OCI-LY7 (cell line): ENCODE measurements at places on chromosomes 2 and 18. TPM values are rescaled to one million over a fixed set of nuclear protein-coding genes. Genes with fewer than 3 reads are reported as not detected.
A peak's percentile ranks its signal among the peaks of the same experiment; 100 is the strongest.

The SP100 gene
- 54.5 and 63.3 TPM in 2 replicates for total RNA-seq

The UGT1A3 gene
- total RNA-seq = not detected in 2 replicates

DNA sequence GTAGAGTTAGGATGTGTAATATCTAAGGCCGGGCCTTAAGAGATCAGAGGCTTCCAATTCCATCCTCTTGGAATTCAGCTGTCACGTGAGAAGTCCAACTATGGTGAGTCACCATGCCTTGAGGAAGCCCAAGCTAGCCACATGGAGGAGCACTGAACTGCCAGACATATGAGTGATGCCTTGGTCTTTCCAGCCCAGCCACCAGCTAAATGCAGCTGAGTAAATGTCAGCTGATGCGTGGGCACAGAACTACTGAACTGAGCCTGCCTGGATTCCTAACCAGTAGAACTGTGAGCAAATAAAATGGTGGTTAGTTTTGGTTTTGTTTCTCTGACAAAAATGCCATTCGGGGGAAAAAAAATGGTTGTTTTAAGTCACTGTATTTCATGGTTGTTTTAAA lies 153.7 kb upstream of the SERTAD2 start:
- DNase-seq = no peak

DNA sequence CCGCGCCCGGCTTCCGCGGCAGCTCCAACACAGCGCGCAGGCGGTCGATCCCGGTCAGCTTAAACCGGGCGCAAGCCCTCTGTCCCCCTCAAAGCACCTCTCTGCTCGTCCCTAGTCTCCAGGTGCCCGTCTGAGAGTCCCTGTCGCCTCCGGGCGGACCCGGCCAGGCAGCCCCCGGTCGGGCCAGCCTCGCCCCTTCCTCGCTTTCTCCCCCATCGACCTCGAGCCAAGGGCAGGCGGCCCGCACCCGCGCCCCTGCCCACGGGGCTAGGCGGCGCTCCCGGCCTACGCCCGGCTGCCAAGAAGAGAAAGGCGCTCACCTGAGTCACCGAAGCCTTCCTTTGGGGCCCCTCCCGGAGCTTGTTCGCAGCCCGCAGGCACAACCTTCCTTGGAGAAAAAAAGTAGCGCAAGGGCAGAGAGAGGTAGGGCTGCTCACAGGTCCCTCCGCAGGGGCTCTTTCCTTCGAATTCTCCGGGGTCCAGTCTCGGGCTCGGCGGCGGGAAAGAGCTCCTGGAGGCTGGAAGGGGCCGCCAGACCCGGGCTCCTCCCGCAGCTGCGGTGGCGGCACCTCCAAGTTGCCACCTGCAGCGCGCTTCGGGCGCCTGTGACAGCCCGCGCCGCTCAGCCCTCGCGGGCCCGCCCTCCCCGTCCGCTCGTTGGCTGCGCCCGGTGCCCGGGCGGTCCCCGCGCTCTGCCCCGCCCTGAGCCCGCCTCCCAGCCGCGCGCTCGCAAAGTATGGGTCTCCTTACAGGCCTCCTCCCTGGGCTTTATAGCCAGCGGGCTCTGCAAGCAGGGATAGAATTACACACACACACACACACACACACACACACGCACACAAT lies 86.5 kb upstream of the EPB41L3 start:
- no peak for DNase-seq

GRCh38 chr2:201260302-201260800 lies at the start of gene CASP8:
Gene CASP8 (plus strand): TSS chr2:201260536. CDS start chr2:201266487, 5,951 bp downstream.
- DNase-seq = peak; percentile 86

The TMEM200C gene
- not detected in 2 replicates for total RNA-seq

GRCh38 chr2:180618570-180618969 lies 361.8 kb upstream of the UBE2E3 start:
- DNase-seq = no peak

The OSR1 gene
- total RNA-seq = not detected in 2 replicates

- peak; percentile 43 for DNase-seq
Measured at GRCh38 chr2:171406044-171406443, 27.7 kb downstream of the METTL8 start.

- no peak for DNase-seq
Measured at GRCh38 chr2:70574109-70574508, 20.5 kb upstream of the TGFA start.

DNA sequence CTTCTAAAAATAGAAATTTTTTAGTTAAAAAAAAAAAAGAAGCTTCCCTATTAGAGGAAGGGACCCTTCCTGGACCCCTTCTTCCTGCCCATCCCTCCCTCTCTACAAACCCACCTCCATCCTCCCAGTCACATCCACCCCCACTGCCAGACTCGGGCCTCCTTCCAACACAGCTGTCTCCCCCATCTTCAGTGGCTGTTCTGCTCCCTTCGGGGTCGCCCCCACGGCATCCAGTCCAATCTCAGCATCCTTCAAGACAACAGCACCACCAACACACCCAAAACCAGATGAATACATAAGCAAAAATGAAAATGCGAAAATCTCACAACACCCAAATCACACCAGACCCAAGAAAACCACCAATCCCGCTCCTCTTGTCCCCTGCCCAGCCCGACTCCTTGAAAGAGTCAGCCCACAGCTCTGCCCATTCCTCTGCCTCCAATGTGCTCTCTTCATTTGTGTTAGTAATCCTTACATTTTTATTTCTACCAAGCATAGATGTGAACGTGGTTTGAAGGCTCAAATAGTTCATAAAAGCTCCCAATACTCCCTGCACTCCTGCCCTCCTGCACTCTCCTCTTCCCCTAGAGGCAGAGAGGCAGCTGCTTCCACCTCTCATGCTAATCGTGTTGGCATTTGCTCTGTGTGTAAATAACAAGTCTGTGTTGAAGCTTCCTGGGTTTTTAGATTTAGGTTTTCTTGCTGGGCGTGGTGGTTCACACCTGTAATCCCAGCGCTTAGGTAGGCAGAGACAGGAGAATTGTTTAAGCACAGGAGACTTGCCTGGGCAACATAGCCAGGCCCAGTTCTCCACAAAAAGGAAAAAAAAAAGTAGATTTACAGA lies 37.0 kb downstream of the MAL start:
- no peak for DNase-seq

GRCh38 chr2:230955163-230955737 lies 30.2 kb upstream of the GPR55 start:
- no peak for DNase-seq

The TEX44 gene
- not detected in 2 replicates for total RNA-seq

The POTEJ gene
- 0.10 TPM in 1 of 2 replicates, not detected in the other for total RNA-seq

The REG1A gene
- not detected in 2 replicates for total RNA-seq

DNA sequence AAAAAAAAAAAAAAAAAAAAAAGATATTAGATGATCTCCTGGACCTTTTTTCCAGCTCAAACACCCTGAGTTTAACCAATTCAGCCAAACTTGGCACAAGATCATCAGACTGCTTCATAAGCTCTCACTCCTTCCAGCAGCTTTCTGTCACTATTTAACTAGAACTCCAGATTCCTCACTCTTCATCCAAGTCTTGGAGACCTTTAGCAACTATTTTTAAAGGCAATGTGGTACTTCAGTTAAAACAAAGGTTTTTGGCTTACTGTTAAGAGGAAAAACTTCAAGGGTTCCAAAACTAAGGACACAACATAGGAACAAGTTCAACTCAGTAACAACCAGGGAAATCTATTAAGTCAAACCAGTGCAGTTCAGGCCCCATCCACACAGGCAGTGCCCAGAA lies 23.2 kb downstream of the LAMA1 start:
- no peak for DNase-seq

GRCh38 chr2:231138699-231139098 lies 13.9 kb upstream of the HTR2B start:
- DNase-seq = no peak

DNA sequence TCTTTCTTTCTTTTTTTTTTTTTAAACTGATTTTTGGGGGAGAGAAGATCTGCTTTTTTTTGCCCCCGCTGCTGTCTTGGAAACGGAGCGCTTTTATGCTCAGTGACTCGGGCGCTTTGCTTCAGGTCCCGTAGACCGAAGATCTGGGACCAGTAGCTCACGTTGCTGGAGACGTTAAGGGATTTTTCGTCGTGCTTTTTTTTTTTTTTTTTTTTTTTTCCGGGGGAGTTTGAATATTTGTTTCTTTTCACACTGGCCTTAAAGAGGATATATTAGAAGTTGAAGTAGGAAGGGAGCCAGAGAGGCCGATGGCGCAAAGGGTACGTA lies 587 bp downstream of the MEIS1 start:
- DNase-seq = no peak

The ABCG5 gene
- total RNA-seq = not detected in 2 replicates

The CDH7 gene
- not detected in 2 replicates for total RNA-seq

GRCh38 chr2:109720380-109721106 lies 73.6 kb upstream of the RGPD5 start:
- DNase-seq = no peak

The CNGA3 gene
- not detected in 2 replicates for total RNA-seq

DNA sequence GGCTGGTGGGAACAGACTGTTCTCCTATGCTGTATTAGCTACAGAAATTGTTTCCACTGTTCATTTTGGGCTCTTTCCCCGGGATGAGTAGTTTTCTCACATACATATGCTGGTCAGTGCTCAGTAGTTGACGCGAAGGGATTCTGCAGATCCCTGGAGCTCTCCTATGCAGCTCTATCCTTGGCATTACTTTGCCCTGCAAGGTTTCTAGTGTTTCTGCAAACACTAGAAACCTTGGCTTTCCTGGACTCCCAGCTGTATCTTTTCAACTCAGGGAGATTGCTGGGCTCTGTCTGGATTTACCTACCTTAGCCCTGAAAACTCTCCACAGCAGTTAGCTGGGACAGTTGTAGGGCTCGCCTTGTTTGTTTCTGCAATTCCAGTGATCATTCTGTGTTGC lies 10.9 kb downstream of the KIAA1328 start:
- DNase-seq = no peak

DNA sequence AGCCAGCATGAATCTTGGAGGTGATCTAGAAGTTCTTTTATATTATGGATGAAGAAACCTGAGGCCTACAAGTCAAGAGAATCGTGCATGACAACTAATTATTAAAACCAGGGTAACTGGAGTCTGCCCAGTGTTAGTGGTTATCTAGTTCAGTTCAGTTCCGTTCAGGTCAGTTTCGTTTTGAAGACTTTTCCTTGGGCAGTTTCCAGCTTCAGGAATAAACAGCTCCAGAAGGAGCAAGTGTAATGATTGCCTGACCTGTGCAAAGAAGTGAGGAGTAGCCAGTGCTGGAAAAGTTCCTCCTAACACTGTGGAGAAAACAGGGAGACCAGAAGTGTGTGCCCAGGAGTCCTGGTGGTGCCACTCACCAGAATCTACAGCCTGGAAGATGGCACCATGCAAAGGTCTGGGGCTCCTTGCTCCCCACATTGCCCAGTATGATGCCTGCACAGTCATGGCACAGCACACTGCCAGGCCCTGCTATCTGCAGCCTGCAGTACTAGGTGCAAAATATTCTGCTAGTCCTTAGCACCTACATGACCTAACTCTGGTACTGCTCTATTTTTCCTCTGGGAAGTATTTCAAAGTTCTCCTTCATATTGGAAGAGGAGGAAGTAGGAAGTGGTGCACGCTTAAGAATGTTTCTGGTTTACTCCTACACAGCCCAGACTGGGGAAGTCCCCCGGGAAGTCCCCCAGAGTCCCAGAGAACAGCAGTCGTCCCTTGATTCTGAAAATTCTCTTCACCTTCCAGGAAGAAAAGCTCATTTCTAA lies 65.8 kb downstream of the SUMO1 start:
- DNase-seq = no peak

The RUFY4 gene
- total RNA-seq = not detected in 2 replicates

DNA sequence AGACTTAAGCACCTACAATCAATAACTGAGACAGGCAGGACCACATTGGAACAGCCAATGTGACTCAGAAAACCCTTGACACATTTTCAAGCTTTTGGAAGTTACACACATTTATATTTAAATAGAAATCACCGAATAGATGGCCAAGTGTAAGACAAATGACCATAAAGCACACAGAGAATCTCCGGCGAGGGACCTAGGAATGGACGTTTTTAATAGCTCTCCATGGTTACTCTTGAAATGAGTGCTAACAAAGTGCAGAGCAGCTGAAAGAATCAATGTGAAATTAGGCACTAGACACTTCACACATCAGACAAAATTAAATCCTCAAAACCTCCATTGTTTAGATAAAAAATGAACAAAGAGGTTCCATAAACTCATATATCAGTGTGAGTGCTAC lies 376.9 kb downstream of the DLGAP1 start:
- no peak for DNase-seq

- no peak for DNase-seq
Measured at GRCh38 chr18:579238-579637, 942 bp upstream of the CETN1 start.

The GNLY gene
- not detected in 2 replicates for total RNA-seq

DNA sequence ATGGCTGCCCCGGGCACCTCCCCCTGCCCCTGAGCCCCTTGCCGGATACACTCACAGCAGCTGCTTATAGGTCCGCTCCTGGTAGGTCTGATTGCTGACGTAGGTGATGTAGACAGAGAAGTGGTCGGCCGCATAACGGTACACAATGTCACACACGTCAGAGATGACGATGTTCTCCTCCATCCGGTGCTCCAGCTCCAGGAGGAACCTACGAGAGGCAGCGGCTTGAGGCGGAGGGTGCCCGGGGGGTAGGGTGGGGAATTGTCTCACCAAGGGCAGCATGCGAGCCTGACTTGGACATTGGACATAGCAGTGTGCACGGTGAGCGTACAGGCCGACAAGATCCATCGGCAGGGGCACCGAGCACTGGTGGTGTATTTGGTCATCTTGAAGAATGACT lies 22.8 kb downstream of the SNORC start:
- DNase-seq = no peak
